ENCODE measurements at places on chromosomes 12 and 14.

DNA sequence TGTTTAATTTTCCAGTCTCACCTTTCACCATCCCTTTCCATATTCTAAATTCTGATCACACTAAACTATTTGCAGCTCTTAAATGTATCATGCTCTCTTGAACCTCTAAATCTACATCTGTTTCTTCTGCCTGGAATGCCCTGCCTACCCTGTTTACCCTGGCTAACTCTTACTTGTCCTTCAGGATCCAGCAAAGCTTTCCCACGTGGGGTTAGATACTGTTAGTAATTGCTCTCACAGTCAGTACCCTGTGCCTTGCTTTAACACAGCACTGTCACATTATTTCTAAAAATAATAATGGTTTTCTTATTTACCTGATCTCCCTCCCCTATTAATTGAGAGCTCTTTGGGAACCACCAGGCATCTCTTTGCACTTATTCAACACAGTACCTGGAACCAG lies 333.0 kb downstream of the CEP128 start:
- no peak for DNase-seq

GRCh38 chr14:33954016-33954598 lies 3.2 kb upstream of the EGLN3 start:
- DNase-seq = no peak

- no peak for DNase-seq
Observed at GRCh38 chr12:62659453-62660295, 193.0 kb downstream of the MON2 start.

DNA sequence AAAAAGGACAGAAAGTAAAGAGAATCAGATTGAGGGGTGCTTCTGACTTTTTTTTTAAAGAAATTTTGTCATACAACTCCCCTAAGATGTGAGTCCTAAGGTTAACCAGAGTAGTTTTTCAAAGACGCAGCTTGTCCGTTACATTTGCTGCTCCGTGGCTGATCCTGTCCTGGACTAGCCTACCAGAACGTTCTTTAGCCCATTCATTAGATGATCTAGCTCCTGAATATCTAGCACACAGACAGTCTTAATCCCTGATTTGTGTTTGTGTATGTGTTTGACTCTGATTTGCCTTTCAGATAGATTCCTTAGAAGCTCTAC lies 60.3 kb downstream of the SAMD4A start:
- no peak for DNase-seq

DNA sequence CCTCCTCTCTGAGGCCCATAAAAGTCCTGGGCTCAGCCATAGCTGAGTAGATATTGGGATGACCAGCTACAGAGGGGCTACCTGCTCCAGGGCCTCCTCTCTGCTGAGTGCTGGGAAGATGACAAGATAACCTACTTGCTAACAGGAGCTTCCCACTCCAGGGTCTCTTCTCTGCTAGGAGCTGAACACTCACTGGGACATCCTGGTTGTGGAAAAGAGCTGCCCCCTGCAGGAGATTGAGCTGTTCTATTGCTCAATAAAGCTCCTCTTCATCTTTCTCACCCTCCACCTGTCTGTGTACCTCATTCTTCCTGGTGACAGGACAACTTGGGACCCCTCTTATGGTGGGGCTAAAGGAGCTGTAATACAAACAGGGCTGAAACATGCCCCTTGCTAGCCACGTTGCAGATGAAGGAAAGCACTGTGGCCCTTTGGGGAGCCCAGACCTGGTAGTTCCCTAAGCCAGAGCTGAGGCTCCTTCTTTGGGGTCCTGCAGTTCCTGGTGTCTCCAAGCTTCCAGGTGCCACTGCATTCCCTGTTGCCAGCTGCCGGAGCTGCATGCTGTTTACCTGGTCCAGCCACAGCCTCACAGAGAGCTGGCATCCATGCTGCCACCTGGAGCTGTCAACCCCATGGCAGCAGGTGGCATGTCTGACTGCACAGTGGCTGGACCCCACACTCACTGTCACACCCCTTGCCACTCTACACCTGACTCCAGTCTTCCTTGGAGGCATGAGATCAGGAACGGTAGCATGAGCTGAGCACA lies 598.5 kb upstream of the LMO3 start:
- no peak for DNase-seq

- DNase-seq = no peak
Observed at GRCh38 chr12:67223225-67223624, 45.9 kb upstream of the CAND1 start.

GRCh38 chr14:105153739-105154475 lies 14.7 kb downstream of the JAG2 start:
- no peak for DNase-seq

DNA sequence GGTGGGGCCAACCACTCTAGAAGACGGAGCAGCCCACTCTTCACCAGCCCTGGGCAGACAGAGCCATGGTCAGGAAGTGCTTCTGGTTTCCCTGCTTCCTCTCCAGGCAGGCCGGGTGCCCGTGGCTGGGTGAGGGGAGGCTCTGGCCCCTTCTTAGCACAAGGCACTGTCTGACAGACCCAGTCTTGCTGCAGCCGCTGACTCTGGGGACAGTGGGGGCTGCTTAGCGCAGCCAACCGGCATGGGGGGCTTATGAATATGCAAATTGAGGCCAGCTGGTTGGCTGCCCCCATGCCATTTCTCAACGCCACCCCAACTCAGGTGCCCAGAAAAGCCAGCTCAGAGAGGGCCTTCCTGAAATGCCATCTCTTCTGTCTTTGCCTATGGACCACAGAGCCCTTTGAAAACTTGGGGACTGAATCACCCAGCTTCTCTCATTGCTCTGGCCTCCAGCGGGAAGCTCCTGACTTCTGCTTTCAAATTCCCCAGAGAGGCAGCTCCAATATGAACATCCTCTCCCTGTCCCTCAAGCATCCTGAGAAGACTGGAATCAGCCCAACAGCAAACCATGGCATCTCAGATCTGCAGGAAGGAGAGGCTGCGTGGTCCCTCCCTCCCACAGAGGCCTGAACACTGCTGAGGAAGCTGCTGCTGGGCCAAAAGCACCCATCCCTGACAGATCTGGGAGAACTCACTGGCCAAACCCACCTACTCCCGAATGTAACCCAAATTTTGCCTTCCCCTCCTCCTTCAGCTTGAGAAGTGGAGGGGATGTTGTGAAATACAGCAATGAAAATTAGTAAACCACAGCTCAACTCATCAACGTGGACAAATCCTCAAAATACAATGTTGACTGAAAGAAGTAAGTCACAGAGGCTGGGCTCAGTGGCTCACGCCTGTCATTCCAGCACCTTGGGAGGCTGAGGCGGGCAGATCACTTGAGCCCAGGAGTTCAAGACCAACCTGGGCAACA lies at the start of gene PROX2:
TSS of gene PROX2 (minus strand) at position 205 of the 973 bp plus-strand sequence. CDS start 12,311 bp downstream, outside the sequence.
- DNase-seq = peak; percentile 74

DNA sequence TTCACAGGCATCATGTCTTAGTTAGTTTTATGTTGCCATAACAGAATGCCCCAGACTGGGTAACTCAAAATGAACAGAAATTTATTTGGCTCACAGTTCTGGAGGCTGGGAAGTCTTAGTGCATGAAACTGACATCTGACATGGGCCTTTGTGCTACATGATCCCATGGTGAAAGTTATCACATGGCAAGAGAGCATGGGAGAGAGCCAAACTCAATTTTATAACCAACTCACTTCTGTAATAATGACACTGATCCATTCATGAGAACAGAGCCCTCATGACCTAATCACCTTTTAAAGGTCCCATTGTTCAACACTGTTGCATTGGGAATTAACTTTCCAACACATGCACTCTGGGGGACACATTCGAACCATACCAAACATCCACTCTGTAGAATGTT lies 1015.1 kb downstream of the DIO2 start:
- DNase-seq = no peak

DNA sequence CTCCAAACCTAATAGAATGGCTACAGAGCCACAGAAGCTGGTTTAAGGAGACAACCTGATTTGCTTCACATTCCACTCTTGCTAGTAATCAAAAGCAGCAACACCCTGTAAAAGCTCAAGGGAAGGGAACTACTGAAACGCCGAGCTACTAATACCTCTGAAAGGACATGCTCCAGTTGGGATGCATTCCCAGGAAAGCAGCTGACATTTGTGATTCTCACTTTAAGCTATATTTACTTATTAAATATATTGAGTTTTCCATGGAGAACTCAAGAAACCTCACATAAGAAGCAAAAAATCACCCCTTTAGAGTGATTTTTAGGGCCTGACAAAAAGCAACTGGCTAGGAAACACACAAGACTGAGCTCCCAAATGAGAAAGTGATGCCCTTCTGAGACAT lies 1073.0 kb upstream of the FLRT2 start:
- DNase-seq = no peak

DNA sequence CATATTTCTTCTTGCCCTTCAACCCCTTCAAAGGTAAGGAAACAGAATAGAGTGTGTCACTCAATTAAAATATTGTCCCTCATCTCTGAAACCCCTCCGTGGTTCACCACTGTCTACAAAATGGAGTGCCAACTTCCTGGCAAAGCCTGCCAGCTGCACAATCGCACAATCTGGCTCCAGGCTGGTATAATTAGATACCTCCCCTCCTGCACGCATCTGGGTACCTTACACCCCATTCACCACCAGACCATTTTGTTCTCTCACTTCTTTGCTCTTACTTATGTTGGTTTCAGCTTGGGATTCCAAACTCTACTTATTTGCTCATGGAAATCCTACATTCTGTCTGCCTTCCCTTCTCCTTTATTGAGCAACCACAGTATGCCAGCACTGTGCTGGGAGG lies 314.9 kb downstream of the NUAK1 start:
- no peak for DNase-seq

DNA sequence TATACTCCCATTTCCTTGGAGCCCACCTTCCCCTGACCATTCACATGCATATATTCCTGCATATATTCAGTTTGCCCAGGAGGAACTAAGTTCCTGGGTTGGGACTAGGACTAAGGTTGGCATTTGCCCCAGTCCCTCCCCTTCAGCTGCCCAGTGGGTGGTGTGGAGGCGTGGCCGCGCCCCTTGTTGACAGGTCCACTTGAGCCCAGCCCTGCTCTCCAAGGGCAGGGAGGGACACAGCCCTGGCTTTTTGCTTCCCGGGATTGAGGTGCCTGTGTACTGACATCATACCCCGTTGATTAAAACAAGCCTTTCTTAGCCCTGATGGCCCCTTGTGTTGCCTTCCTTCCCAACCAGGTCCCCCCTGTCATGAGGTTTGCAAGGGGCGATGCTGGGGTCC lies 7.3 kb downstream of the ERBB3 start:
- no peak for DNase-seq

- DNase-seq = no peak
Observed at GRCh38 chr14:96252323-96252998, 3.5 kb upstream of the BDKRB1 start.

- no peak for DNase-seq
Observed at GRCh38 chr12:16070113-16070512, 159.0 kb downstream of the DERA start.

GRCh38 chr12:28040246-28040645 lies 67.7 kb upstream of the PTHLH start:
- DNase-seq = no peak

DNA sequence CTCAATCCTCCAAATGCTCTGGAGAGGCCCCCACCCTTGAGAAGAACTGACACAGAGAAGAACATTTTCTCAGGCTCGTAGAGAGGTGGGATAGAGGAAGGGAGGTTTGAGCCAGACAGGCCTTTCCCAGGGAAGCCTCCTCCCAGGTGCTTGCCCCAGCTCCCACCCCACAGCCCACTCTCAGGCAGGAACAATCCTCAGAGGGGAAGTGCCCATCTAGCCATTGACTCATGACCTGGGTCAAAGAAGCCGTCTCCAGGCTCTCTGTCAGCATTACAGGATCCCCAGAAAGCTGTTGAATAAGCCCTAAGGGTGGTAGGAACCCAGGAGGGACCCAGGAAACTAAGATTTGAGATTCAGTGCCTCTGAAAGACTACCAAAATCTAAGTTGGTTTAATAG lies 3.8 kb downstream of the AQP6 start:
- no peak for DNase-seq

GRCh38 chr12:22539055-22539454 lies 5.3 kb downstream of the C2CD5 start:
- no peak for DNase-seq

- DNase-seq = no peak
Observed at GRCh38 chr12:63155375-63155774, 4.4 kb upstream of the AVPR1A start.

DNA sequence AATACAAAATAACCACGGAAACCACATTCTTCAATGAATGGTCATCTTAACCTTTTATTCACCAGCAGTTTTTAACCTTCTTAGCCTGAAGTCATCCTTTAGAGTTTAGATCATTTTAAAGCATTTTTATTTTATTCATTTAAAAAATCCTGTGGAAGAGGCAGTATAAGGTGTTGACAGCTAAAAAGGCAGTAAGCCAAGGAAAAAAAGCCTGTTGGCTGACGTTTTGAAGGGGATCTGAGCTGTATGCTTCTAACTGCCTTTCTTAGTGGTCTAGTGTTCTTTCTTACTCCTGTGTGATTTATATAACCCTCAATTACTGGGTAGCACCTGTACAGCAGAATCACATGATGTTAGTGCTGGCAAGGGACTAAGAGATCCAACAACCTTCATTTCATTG lies 438.3 kb upstream of the SEL1L start:
- no peak for DNase-seq

- peak; percentile 66 for DNase-seq
Observed at GRCh38 chr14:50773632-50774541, 57.1 kb downstream of the NIN start.

GRCh38 chr12:84166812-84167211 lies 745.8 kb downstream of the SLC6A15 start:
- no peak for DNase-seq

GRCh38 chr12:47818467-47819137 lies 1.1 kb downstream of the HDAC7 start:
- peak; percentile 78 for DNase-seq

DNA sequence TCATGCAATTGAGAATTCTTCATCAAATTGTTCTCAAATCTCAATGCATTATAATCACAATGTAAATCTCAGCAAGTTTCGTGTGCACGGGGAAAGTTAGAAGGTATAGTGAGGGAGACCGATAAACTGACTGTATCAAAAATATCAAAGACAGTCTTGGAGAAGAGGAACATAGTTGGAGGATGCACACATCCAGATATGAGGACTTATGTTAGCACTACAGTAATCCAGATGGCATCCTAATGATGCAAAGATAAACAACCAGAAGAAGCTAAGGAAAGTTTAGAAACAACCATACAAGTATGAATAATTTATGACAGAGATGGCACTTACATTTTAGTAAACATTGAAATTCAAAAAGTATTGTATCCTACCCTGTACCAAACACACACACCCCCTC lies 760.1 kb downstream of the RPS29 start:
- no peak for DNase-seq

DNA sequence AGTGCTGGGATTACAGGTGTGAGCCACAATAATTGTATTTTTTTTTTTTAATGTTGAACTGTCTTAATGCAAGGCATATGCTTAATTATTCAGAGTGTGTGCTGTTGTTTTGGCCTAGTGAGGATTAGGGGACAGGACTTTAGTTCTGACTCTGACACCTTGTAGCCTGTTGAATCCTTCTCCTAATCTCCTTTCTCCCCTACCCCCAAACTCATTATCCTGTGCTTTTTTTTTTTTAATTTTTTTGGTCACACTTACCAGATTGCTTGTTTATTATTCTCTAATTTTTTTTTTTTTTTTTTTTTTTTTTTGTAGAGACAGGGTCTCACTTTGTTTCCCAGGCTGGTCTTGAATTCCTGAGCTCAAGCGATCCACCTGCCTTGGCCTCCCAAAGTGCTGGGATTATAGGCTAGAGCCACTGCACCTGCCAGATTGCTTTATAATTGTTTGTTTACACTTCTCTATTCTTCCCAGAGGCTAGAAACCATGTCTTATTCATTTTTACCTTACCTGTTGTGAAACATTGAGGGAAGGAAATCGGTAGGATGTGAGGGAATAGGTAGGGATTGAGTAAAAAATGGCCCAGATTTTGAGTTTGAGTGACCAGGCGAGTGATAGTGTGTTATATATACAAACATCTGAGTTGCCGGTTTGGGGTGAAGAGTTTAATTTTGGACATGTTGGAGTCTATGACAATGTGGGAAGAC lies 32.2 kb downstream of the DIP2B start:
- DNase-seq = no peak
